ENCODE measurements at places on chromosomes 1 and 21.

DNA sequence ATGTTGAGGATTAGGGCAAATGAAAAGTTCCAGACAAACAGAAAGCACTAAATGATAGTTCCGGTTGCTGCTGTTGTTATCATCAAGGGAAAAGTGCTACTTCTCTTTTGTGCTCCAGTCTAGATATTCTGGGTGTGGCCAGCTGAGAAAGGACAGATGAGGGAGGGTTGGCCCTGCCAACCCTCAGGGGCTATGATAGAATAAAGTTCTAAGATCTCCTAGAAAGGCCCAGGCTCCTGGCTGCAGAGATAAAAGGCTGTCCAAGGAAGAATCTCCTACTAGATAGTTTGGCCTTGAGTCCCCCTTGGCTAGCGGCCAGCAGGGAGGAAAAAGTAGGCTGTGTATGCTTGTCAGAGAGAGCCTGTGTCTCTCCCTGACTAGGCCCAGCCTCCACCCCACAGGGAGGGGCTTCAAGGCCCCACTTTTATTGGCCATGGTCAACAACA, 31.5 kb downstream of the RIMS3 start:
- DNase-seq: no peak

DNA sequence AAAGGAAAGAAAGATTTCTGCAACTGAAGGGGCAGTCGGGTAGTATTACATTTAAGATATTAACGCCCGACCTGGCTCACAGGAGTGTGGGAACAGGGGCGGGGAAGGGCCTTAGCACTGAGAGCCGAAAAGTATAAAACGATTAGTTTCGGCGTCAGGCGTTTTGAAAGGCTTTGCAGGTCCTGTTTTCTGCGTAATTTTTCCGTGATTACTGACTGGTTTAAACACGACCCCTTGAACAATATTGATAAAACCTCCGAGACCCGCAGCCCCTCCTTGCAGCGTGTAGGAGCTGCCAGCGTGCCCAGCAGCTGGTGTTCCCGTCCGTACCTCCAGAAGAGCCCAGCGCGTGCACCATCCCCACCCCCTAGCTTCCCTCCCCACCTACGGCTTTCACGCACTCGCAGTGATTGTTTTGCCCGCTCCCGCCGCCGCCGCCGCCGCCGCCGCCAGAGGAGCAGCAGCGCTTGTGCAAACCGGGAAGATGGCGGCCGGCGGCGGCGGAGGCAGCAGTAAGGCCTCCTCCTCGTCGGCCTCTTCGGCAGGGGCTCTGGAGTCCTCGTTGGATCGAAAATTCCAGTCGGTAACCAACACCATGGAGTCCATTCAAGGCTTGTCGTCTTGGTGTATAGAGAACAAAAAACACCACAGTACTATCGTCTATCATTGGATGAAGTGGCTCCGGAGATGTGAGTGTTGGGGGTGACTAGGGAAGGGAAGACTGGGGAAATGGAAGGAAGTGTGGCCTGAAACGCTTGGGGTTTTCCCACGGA, 470 bp downstream of the RPRD2 start:
- DNase-seq: peak; percentile 72

GRCh38 chr1:91997607-91998195, 32.1 kb upstream of the EPHX4 start:
- peak; percentile 52 for DNase-seq

DNA sequence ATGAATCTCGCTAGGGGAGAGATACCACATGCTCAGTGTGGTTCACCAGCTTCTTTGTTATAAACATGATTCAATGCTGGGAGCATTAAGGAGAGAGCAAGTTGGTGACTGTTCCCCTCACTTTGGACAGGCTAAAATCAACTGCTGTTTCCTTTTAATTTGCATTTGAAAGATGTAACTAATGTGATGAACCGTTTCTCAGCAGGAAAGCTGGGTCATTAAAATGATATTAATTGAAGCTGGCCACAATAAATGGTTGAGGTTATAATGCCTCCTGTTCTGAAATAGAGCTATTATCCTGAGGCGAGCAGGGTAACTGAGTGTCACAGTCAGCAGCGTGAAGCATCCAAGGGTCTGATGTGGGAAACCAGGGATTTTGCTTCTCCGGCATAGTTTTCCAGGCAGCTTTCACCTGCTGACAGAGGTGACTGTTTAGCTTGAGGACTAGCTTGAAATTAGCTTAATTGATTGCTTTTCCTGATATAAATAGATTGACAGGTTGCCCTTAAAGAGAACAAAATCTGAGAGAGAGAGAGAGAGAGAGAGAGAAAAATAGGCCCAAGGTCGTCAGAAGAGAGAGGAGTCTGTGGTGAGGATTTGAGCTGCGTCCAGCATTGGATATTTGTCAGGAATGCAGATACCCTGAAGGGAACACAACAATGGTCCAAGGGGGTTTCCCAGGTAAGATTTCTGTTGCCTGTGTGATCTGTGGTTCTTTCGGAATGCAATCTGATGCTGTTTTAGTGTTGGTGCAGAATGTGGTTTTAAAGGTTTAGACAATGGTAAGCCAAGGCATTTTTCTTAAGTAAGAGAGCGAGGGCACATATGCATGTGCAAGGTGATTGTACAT, 209.7 kb downstream of the PATJ start:
- DNase-seq: no peak

DNA sequence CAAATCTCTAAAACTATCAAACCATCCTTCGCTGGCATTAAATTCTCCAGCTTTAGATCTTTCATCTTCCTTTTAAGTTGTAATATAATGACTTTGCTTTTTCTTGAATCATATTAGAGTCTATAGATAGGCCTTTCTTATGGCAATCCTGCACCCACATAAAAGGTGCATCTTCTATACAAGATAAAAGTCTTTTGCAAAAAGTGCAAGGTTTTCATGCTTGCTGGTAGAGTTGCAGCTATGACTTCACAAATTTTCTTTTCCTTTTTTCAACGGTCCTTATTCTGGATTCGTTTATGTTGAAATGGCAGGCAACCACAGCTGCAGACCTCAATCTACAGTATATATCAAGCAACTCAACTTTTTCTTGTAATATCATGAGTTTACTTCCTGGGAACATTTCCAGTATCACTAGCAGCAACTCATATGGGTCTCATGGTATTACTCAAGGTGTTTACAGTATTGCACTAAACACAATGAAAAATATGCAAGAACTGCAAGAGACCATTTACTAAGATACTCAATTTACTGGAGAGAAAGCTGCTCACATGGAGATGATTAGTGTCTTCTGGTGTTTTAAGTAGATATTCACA, 22.1 kb downstream of the OMA1 start:
- DNase-seq: no peak

DNA sequence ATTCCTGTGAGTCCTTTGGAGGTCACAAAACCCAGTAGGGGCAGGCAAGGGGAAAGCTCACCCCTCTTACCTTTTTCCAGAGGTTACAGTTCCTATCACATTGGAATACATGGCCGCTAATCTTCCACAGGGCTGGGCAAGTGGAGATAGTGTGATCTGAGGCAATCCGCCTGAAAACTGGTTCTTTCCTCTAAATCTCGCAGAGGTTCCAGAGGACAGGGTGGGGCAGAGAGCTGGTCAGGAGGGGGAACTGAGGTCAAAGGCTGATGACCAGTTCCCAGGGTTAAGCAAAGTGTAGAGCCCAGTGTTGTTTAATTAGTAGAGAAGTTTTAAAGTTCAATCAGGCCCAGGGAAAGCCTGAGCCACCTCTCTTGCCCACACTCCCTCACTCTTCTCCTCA, at the start of gene SERPINC1:
Gene SERPINC1 (minus strand): TSS at position 179 of the 400 bp plus-strand sequence. CDS start 68 bp downstream, at position 111.
- DNase-seq: no peak

GRCh38 chr1:29563571-29563970, 327.2 kb downstream of the PTPRU start:
- no peak for DNase-seq

DNA sequence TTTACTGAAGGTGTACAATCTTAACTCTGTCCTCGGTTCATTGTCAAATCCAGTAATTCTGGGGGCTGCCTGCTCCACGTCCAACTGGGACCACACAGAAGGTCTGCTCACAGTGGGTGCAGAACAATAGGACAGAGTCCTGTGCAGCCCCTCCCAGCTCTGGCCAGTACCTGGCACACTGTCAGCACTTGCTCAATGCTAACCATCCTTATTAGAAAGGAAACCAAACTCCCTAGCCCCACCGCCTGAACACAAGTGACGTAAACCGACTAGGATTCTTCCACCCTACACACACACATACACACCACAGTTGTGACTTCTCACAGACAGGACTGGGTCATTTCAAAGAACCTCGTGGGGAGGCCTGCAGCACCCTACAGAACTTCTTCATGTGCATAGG, 5.2 kb downstream of the BCAR3 start:
- DNase-seq: no peak

DNA sequence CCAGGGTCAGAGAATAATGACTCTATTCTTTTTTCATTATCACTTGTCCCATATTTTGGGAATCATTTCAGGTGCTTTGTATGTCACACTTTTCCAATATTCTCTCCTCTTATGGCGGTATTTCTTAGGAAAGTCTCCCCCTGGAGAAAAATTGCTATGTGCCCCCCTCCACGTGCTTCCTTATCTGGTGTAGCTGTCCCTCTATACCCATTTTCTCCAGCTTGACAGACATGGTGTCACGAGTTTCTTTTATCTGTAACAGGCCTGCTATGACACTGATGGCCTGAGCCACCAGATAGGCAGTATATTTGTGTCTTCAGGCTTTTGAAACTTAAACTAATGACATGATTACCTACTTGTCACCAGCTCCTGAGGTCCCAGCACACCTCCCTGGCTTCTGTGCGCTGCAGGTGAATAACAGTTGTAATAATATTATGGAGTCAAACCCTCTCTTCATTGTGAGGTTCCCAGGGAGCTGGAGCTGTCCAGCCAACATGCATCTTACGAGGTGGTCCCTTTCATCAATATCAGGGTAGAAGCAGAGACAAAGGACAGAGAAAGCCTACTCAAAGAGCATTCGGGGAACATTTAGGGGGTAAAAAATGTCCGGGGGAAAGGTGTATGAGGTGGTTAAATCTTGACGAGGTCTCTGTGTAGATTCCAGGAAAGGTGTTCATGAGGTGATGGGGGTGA, 71.2 kb upstream of the DUSP10 start:
- DNase-seq: no peak

DNA sequence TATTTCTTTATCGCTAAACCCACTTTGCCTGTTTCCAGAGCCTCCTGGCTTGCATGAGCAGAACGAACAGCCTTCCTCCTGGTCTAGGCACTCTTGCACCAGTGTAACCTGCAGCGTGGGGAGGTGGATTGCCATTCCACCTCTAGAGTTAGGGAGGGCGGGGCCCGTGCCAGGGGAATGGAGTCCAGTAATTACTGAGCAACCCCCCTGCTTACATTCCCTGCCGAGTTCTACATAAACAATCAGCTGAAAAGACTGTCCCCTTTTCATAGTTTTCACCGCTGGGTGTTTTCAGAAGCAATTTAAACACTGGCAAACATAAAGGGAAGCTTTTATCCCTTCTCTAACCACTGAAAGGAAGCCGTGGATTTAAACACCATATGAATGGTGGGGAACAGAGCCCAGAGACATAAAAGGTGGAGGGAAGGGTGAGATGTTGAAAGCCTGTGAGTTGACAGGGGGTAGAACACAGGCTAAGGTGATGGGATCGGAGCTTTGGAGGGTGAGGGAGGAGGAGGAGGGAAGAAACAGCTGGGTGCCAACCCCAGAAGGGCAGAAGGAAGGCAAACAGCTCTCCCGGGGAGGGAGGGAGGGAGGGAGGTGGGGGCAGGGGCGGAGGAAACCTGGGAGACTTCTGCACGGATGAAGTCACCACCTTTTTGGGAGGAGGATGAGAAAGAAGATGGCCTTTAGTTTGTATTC, 68.0 kb upstream of the WDR26 start:
- no peak for DNase-seq

- DNase-seq: no peak
Measured at GRCh38 chr1:46530791-46531409, 20.5 kb downstream of the KNCN start.

DNA sequence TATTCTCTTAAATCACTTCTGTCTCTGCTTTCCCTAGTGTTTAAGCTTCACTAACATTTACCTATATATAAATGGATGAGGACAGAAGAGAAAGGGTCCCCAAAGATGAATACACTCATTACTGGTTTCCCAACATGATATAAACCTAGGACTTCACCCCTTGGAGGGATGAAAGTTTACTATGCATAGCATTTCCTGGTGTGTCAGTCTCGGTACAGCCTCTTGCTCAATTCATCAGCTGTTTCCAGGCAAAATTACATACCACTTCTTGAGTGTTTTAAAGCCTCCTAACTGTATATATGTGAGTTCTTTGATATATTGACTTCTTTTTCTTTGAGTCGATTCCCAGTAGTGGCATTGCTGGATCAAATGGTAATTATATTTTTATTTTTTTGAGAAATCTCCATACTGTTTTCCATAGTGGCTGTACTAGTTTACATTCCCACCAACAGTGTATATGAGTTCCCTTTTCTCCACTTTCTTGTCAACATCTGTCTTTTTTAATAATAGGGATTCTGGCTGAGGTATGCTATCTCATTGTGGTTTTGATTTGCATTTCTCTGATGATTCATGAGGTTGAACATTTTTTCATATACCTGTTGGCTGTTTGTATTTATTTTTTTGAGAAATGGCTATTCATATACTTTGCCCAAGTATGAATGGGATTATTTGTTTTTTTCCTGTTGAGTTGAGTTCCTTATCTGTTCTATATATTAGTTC, 259.3 kb upstream of the CACYBP start:
- no peak for DNase-seq

DNA sequence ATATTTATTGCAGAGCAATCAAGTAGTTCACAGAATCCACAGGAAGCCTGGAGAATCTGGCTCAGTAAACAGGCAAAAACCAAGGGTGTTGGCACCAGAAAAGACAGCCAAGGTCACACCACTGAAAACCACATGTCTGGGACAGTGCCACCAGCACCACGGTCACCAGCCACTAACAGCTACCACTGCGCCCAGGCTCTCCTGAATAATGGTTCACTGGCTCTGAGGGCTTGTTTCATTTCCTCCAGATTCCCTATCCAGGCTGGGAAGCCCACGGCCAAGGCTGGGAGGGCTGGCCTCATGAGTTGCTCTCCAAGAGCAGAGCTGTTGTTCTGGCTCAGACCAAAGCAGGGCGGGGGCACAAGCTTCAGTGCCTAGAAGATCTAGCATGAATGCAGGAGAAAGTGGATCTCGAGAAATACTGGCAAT, 54.5 kb upstream of the PTGFRN start:
- DNase-seq: no peak

DNA sequence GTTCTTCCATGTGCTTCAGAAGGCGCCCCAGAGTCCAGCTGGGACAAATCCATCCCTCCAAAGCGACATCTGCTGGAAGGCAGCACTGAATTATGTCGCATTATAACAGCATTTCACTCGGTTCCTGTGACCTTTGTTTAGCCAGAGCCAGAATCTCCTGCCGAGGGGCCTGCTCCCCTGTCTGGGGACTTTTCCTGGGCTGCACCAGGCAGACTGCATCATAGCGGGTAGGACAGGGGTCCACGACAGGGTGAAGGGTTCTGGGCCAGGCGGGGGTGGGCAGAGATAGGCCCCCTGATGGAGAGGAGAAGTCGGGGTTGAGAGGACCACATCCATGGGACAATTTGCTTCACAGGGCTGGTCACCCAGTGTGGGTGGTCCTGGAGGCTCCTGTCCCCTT, 276.9 kb downstream of the MATN1 start:
- no peak for DNase-seq

- no peak for DNase-seq
Measured at GRCh38 chr1:99825702-99826101, 24.5 kb upstream of the AGL start.
